ENCODE measurements at places on chromosomes 5 and 9.

DNA sequence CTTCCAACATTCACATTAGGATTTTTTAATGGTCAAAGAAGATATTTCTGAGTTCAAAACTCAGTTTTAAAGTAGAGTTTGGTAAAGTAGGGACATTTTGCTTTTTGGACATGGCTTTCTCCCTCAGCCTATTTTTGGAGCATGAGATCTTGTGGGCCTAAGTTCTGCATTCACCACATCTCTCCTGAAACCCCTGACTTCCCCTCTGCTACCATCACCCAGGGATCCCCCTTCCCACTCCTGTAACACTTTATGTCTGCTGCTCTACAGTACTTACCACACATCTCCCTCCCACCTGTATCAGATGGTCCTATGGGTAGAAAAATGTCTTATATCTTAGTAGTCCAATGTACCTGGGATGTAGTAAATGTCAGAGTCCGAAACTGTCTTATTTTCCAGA lies 48.2 kb upstream of the JAK2 start:
- no peak for DNase-seq

DNA sequence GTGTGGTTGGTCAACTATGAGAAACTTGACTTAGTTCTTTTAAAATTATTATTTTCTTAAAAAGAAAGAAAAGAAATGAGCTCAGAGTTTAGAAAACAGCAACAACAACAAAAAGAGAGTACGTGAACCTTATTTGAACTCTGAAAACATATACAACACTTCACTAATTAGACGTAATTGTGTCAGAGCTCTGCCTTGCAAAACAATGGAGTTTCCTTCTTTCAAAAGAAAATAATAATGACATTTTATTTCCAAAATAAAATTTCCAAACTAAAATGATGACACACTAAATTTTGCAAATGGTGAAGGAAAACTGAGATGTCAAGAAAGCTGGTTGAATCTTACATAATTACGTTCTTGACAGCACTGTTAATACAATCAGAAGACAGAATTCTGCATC lies 15.4 kb downstream of the ROR2 start:
- no peak for DNase-seq

DNA sequence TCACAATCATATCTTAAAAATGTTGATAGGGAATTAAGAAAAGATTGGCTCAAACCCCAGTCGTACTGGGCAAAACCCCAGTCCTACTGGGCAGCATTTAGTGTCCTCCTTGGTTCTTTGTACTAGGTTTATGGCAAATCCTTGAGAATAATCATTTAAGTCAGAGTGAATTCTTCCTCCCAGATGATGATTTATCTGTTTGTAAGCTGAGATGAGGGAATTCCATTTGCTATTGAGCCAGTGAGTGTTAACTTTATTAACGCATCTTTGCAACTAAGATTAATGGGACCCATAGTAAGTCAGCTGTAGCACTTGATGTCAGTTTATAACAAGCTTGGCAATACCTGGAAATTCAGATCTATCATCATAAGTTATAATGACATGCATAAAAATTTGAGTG lies 821.8 kb upstream of the DMAC1 start:
- DNase-seq, result no peak

GRCh38 chr9:5402217-5402616 lies 35.5 kb downstream of the PLGRKT start:
- DNase-seq, result no peak

DNA sequence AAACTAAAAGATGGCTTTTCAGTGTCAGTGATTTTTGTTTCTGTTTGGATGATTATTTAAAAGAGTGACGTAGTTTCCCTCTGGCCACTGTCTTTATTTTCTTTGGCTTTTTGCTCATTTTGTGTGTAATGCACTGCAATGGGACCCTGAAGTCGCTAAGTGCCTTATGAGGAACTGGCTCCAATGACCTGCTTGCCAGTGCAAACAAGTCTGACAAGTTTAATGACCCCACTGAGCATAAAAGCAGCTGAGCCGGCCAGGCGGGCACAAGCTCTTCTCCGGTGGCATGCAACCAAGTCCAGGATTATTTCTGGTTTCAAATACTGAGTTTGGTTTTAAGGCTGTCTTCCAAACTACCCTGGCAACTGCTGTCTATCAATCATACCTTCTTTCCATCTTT lies 15.6 kb upstream of the GNA14 start:
- DNase-seq, result no peak

GRCh38 chr5:81590498-81591384 lies 160.2 kb downstream of the SSBP2 start:
- DNase-seq, result no peak

- DNase-seq, result no peak
Observed at GRCh38 chr5:142849466-142849865, 79.3 kb downstream of the ARHGAP26 start.

DNA sequence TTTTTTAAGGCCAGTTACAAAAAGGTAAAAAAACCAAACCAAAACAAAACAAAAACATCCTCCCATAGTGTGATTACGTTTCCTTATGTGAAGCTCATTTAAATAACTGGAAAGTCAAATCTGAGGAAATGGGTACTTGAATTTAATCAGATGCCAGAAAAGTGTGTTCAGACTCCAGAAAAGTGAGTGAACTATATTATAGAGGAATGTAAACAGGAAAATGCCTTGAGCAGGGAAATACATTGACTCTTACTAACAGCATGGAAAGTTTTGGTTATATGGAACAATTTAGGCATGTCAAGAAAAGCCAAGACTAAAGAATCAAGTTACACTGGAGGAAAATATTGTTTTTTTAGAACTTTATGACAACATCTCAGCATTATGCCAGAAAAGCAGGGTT lies 37.8 kb upstream of the RNF20 start:
- DNase-seq, result no peak

- DNase-seq, result no peak
Observed at GRCh38 chr5:150323819-150324218, 21.1 kb upstream of the ARSI start.

GRCh38 chr5:107558823-107559375 lies 111.8 kb downstream of the EFNA5 start:
- DNase-seq, result no peak

All from activated T-helper 1 cell treated with Interleukin-2 at 50 U/mL for 16 hours (primary cell).